Activated naive CD4-positive, alpha-beta T cell (primary cell): ENCODE measurements at places on chromosomes 7 and 10.

- no peak for DNase-seq
Observed at GRCh38 chr10:97365761-97366351, 31.3 kb upstream of the FRAT2 start.

GRCh38 chr10:29140991-29141390 is 147.9 kb upstream of the LYZL1 start:
- no peak for DNase-seq

GRCh38 chr10:34938399-34938670 is 123.2 kb upstream of the PARD3 start:
- DNase-seq: no peak

- DNase-seq: no peak
Observed at GRCh38 chr10:28429045-28429444, 103.9 kb upstream of the WAC start.

DNA sequence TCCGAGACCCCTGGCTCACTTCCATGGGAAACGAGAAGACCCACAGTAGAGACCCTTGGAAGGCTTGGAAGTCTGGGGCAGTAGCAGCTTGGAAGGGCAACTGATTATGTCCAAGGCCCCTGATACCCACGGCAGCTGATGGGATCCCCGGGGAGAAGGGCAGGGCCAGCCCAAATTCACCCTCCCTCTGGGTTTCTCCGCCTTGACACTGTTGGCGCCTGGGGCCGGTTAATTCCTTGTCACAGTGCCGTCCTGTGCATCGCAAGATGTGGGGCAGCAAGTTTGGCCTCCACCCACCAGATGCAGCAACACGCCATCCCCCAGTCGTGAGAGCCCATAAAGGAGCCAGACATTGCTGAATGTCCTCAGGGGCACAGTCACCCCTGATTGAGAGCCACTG is 89.2 kb downstream of the RGS10 start:
- no peak for DNase-seq

DNA sequence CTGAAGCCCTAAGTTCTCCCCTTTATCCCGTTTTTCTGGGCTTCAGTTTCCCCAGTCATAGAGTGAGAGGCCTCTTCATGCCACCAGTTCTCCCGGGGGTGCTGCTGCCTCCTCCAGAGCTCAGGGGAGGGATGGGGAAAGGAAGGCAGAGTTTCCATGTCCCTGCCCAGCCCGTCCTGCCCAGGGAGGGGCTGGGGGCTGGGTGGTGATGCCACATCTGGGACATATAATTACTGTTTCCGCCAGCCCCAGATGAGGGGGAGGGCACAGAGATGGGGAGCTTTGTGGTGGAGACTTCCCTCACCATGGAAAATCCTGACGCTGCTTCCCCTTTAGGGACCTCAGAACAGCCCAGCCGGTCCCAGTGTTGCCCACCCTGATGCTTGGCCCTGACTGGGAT is 4.1 kb downstream of the AQP1 start:
- DNase-seq: no peak

DNA sequence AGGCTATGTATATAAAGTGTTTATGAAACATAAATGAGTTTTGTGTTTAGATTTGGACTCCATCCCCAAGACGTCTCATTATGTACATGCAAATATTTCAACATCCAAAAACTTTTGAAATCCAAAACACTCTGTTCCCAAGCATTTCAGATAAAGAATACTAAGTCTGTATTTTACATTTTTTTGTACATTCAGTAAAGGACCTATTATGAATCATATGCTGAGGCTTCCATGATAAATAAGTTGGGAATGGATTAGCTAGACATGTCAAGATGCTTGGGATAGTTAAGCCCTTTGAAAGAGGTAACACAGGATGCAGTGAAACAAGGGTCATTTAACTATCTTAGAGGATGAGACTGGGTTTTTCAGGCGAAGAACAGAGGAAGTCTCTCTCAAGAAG is 262.9 kb downstream of the SNX13 start:
- no peak for DNase-seq

- DNase-seq: no peak
Observed at GRCh38 chr7:138483531-138483930, 23.5 kb downstream of the TRIM24 start.

- no peak for DNase-seq
Observed at GRCh38 chr7:42945821-42946626, 13.8 kb downstream of the MRPL32 start.

DNA sequence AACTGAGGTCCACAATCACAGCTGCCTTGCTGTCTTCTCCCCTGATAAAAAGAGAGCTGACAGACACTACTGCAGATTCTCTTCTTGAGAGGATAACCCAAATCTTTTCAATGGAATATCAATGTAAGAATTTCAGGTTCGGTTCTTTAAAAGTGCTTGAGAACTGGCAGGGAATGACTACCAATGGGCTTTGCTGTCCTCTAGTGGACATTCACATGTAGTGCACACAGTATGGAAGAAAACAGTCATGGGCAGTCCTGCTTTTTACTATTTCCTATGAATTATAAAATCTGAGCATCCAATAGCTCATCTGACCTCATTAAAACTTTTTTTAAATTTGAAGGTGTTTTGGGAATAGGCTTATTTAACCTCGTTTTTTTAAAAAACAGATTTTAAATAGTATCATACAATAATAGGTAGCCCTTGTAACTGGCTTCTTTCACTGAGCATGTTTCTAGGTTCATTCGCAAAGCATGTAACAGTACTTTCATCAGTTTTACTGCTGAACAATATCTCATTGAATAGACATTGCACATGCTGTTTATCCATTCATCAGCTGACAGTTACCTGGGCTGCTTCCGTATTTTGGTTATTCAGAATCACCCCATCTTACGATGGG is 18.3 kb downstream of the FZD9 start:
- no peak for DNase-seq

- DNase-seq: no peak
Observed at GRCh38 chr10:24642921-24643678, 80.6 kb downstream of the ARHGAP21 start.

GRCh38 chr10:58885146-58885545 is 291.3 kb upstream of the PHYHIPL start:
- DNase-seq: no peak

GRCh38 chr7:140239653-140239935 is 62.8 kb upstream of the KDM7A start:
- no peak for DNase-seq
